Fibroblast of lung (primary cell): ENCODE measurements at places on chromosomes 6 and 20.

DNA sequence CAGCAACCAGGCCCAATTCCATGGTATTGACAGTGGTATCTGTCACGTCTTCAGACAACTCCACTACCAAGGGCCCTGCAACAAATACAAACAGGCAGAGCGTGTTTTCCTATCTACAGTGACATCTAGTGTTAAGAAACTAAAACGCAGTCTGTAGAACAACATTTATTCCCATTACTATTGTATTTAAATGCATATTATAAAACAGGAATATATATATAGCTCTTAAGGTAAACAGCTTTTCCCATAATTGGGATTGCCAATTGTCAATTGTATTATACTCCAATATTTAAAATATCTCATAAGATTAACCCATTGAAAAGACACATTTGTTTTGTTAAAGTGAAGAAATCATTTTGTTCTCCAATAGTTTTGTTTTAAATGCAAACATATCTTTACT lies 97.2 kb downstream of the KIF16B start:
- peak; percentile 30 for DNase-seq

DNA sequence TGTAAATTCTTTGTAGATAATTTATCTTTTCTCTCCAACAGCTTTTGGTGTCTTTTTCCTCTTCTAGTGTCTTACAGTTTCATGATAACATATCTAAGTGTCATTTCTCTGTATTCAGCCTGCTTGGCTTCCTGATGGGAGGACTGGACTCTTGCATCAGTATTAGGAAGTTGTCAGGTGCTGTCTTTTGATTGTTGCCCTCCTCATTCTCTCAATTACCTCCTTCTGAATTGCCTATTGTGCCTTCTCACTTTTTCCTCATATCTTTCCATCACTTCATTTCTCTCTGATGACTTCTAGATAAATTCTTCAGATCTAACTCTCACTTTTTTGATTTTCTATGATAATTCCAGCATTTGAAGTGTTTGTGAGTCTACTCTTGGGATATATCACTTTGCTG lies 154.4 kb upstream of the MLIP start:
- DNase-seq, result no peak

GRCh38 chr6:18179770-18180356 lies 24.6 kb downstream of the KDM1B start:
- no peak for DNase-seq

GRCh38 chr20:1119128-1119505 lies 715 bp downstream of the PSMF1 start:
- no peak for DNase-seq

GRCh38 chr6:29603930-29604329 lies 19.0 kb downstream of the OR2H2 start:
- DNase-seq, result no peak

DNA sequence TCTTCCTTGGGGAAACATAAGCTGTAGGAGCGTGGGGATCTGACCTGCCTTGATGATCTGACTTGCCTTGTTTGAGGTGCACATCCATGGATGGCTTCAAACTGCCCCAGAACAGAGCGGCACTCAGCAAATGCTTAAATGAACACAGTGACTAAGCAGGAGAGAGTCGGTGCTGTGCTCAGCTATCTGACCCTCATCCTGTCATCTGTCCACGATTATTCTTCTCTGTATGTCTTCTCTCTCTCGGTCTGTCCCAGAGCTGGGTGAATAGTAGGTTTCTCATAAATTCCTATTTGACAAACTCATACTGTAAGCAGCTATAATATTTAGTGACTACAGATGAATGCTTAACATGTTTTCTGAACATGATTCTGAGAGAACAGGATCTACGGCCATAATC lies 37.3 kb downstream of the TRAM2 start:
- DNase-seq, result peak; percentile 88

DNA sequence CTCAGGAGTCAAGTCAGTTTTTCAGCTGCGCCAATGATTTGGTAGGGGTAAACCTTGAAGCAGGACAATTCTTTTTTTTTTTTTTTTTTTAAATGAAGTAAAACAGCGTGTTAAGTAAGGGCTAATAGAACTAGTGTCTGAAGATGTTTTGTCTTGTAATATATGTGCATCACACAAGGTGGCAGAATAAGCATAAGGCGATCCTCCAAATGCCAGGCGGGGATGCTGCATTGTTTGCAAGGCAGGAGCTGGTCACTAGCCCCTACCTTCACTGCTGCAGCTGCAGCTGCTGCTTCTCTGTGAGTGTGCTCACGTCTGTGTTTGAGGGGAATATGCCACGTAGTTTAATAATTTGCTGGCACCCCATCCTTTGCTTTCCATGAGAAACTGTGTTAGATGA lies 272.7 kb upstream of the MAP3K7 start:
- DNase-seq, result peak; percentile 1

DNA sequence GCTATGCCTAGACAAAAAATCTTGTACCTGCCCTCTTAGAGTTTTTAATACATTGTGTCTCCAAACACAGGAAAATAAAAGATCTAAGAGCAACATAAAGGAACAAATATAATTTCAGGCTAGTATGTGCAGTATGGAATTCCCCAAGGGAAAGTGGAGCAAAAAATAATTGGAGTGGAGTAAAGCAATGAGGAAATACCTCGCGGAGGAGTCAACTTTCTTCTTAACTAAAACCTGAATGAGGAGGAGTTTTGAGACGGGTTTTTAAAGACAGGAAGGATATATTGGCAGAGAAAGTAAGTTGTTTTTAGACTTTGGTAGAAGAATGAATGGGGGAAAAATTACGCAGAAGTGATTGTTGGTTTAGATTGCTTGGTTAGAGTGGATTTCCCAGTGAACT lies 14.0 kb downstream of the HIVEP1 start:
- no peak for DNase-seq

DNA sequence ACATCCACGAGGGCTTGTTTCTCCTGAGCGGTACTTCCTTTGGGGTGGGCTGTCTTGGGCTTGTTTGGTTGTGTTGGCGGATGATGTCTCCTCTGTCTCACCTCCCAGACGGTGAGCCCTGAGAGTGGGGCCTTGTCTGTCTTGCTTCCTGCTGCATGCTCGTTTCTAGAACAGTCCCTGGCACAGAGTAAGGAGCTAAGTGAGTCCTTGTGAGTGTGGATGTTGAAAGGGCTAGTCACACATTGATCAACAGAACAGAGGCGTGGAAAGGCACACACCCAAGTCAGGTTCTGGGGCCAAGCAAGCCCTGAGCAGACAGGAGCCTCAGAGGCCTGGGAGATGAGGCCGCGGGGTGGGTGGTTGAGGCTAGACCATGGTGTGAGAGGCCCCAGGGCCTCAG lies 111.0 kb downstream of the BMP7 start:
- DNase-seq, result no peak

DNA sequence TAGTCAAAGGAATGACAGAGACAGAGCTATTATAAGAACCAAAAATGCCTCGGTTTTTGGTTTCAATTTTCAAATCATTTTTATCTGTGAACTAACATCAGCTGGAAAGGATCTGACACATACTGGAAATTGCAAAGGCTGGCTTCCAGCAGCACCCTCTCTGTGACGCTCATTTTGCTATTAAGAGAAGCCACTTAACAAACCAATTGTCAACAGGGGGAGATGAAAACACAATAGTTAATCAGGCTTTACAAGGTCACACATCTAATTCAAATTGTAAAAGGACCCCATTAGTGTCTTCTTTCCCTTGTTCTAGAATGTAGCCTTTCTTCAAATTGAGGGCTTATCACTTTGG lies 160.5 kb downstream of the TFAP2B start:
- no peak for DNase-seq

- no peak for DNase-seq
Observed at GRCh38 chr6:44007818-44008621, 119.2 kb downstream of the MRPL14 start.

GRCh38 chr20:45969712-45970634 lies 2.0 kb downstream of the ZNF335 start:
- peak; percentile 72 for DNase-seq
